Activated naive CD4-positive, alpha-beta T cell treated with anti-CD3 and anti-CD28 coated beads for 36 hours (primary cell): ENCODE measurements at places on chromosomes 5 and 9. TPM values are rescaled to one million over a fixed set of nuclear protein-coding genes. Genes with fewer than 3 reads are reported as not detected.

DNA sequence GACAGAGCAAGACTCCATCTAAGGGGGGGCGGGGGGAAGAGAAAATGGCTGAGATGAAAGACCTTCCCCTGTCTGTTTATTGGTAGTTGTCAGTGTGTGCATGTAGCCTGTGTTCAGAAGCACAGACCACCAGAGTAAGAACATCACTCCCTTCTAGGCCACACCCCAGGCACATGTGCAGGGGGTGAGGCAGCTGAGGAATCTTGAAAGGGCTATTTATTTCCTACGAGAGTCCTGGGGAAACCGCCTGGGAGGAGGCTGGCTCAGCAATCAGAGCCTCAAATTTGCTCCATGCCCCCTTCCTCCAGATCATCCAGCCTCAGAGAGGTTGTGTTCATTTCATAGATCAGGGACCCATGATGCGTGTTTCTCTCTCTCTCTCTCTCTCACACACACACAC is 7.1 kb downstream of the MYORG start:
- no peak for DNase-seq

The ZNF300 gene
- 1.1 TPM for total RNA-seq

- DNase-seq, result no peak
Measured at GRCh38 chr5:14521748-14522147, 59.8 kb upstream of the OTULINL start.

The SH3TC2 gene
- not detected for total RNA-seq

The AGXT2 gene
- total RNA-seq, result not detected

GRCh38 chr5:172380301-172380986 is 73.9 kb downstream of the SH3PXD2B start:
- DNase-seq, result no peak

GRCh38 chr9:22031655-22032411 is 22.7 kb upstream of the CDKN2B start:
- no peak for DNase-seq

The PDZD2 gene
- total RNA-seq, result 0.25 TPM

DNA sequence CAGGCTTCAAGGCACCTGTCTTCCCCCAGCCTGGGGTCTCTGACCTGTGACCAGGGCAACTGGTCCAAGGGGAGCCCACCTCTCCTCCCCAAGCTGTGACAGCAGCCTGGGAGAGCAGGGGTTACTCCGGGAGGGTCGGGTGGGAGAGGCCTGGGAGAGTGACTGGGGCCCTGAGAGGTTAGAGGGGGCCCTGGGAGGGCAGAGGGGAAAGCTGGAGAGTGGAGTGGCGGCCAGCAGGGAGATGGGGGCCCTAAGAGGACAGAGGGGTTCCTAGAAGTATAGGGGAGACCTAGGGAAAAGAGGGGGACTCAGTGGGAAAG is 302 bp downstream of the LCN9 start:
- no peak for DNase-seq
